Calu3 (cell line): ENCODE measurements at places on chromosomes 6 and 20.

DNA sequence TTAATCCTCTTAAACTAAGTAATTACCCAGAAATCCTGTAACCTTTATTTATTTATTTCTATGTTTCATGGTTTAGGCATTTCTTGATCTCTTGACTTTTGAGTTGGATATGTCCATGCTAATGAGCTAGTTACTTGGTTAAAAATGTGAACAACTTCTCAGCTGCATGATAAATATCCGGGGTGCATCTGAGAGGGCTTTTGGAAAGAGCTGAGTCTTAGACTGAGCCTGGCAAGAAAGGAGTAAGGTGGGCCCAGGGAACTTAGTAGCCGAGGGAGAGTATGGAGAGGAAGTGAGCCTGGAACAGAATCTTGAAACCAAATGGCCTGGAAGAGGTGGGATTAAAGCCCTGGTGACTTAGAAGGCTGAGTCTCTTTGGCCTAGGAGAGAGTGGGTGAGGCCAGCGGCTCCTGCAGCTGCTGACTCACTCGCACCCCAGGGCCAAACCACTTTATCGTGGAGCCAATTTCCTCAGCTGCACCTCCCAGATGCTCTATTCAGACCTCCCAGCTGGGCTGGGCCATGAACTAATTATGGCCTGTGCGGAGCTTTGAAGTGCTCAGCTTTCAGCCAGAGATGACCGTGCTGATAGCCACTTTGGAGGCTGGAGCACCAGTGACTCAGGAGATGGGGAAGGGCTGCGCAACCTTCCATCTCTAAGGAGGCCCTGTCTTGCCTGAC, 19.1 kb downstream of the TGM3 start:
- H3K27ac ChIP-seq = no peak overlapping the region
- DNase-seq = no peak
- H3K27me3 ChIP-seq = peaks cover 24% of the 10 kb centered on the region
- no peaks in the 10 kb centered on the region for H3K36me3 ChIP-seq

DNA sequence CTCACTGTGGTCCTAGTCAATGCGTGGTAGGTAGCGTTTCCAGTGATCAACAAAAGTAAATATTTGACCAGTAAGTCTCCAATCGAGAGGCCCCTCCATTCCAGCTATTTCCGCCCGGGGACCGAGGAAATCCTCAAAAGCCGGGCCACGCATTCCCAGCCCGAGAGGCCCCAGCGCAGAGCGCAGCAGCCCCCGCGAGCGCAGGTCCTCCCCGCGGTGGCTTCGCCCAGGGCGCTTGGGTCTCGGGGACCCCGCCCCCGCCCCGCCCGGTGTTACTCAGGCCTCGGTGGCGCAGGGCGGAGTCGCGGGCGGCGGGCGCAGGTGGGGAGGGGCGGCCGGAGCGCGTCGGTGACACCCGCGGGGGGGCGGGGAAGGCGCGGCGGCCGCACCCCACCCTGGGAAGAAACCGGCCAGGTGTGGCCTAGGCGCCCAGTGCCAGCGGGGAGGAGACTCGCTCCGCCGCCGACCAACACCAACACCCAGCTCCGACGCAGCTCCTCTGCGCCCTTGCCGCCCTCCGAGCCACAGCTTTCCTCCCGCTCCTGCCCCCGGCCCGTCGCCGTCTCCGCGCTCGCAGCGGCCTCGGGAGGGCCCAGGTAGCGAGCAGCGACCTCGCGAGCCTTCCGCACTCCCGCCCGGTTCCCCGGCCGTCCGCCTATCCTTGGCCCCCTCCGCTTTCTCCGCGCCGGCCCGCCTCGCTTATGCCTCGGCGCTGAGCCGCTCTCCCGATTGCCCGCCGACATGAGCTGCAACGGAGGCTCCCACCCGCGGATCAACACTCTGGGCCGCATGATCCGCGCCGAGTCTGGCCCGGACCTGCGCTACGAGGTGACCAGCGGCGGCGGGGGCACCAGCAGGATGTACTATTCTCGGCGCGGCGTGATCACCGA, at the start of gene DSP:
Gene DSP, plus strand, starts transcription at position 497 of the 890 bp plus-strand sequence. Its CDS starts 245 bp downstream, at position 742.
- H3K4me3 ChIP-seq = peak within 1 kb of the TSS; percentile 91
- no peak within 1 kb of the TSS for H3K27ac ChIP-seq
- H3K27me3 ChIP-seq = no peaks in the 10 kb centered on the region
- DNase-seq = peak; percentile 83
- H3K36me3 ChIP-seq = peaks cover 35% of the 10 kb centered on the region

- no peak for DNase-seq
- no peak overlapping the region for H3K27ac ChIP-seq
- H3K4me3 ChIP-seq = no peak overlapping the region
- peaks cover 22% of the 10 kb centered on the region for H3K4me1 ChIP-seq
- H3K36me3 ChIP-seq = no peaks in the 10 kb centered on the region
Observed at GRCh38 chr6:80211286-80211685, 104.8 kb downstream of the BCKDHB start.

GRCh38 chr20:59823491-59824259, 109.8 kb downstream of the SYCP2 start:
- peaks cover 41% of the 10 kb centered on the region for H3K4me1 ChIP-seq
- DNase-seq = no peak
- no peaks in the 10 kb centered on the region for H3K27me3 ChIP-seq
- no peak overlapping the region for H3K4me3 ChIP-seq
- no peak overlapping the region for H3K27ac ChIP-seq
- peaks cover 16% of the 10 kb centered on the region for H3K36me3 ChIP-seq

GRCh38 chr6:112243861-112244827, 10.2 kb downstream of the LAMA4 start:
- H3K4me1 ChIP-seq = peaks cover 47% of the 10 kb centered on the region
- peaks cover 23% of the 10 kb centered on the region for H3K36me3 ChIP-seq
- no peak overlapping the region for H3K4me3 ChIP-seq
- no peaks in the 10 kb centered on the region for H3K27me3 ChIP-seq

- no peak overlapping the region for H3K4me3 ChIP-seq
- H3K4me1 ChIP-seq = peaks cover 27% of the 10 kb centered on the region
- H3K27ac ChIP-seq = no peak overlapping the region
- no peaks in the 10 kb centered on the region for H3K27me3 ChIP-seq
- DNase-seq = no peak
Observed at GRCh38 chr6:106448000-106448426, 87.5 kb downstream of the CRYBG1 start.

GRCh38 chr20:959996-960615, 42.0 kb downstream of the RSPO4 start:
- H3K4me1 ChIP-seq = no peaks in the 10 kb centered on the region
- H3K27me3 ChIP-seq = peaks cover 98% of the 10 kb centered on the region
- H3K36me3 ChIP-seq = no peaks in the 10 kb centered on the region
- H3K4me3 ChIP-seq = no peak overlapping the region

DNA sequence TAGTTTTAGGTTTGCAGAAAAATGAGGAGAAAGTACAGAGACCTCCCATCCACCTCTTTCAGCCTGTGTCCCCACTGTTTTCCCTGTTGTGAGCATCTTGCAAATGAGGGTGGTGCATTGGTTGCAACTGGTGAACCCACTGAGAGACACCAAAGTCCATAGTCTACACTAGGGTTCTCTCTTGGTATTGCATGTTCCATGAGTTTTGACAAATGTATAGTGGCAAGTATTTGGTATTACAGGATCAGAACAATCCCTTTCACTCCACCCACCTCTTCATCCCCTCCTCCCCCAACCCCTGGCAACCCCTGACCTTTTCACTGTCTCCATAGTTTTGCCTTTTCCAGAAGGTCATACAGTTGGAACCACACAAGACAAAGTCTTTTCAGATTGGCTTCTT, 20.1 kb downstream of the ZNF831 start:
- H3K4me3 ChIP-seq = no peak overlapping the region
- H3K27me3 ChIP-seq = peaks cover 92% of the 10 kb centered on the region
- H3K27ac ChIP-seq = no peak overlapping the region
- DNase-seq = no peak
- H3K36me3 ChIP-seq = no peaks in the 10 kb centered on the region
- no peaks in the 10 kb centered on the region for H3K4me1 ChIP-seq

GRCh38 chr6:25017932-25018567, 82.3 kb upstream of the RIPOR2 start:
- no peaks in the 10 kb centered on the region for H3K27me3 ChIP-seq
- H3K36me3 ChIP-seq = no peaks in the 10 kb centered on the region
- peak overlapping the region; percentile 10 for H3K27ac ChIP-seq
- H3K4me3 ChIP-seq = no peak overlapping the region

DNA sequence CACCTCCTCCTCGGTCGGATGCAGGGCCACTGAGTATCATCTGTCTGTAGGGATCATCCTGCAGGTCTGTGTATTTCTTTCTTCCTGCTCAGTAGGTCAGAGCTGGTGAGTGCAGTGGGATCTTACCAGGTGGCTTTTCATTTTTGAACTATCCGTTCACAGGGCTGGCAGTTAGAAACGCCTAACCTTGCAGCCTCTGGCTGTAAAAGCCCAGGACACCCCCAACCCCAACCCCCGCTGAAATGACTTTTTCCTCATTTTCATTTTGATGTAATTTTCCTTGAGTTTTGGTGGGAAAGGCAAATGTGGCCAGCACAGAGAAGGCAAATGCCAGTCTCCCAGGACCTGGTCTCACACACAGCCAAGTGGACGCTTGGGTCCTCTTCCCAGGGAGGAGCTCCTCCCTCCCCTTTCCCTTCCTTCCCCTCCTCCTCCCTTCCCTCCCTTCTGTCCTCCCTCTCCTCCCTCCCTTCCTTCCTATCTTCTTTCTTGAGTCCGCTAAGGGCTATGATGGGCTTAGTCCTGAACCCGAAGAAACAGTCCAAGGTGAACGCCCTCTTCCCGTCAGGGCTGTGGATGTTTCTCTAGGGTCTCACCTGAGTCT, 36.0 kb downstream of the TMEM242 start:
- H3K27ac ChIP-seq = no peak overlapping the region
- H3K4me1 ChIP-seq = no peaks in the 10 kb centered on the region
- no peak overlapping the region for H3K4me3 ChIP-seq
- no peaks in the 10 kb centered on the region for H3K27me3 ChIP-seq
- no peak for DNase-seq

DNA sequence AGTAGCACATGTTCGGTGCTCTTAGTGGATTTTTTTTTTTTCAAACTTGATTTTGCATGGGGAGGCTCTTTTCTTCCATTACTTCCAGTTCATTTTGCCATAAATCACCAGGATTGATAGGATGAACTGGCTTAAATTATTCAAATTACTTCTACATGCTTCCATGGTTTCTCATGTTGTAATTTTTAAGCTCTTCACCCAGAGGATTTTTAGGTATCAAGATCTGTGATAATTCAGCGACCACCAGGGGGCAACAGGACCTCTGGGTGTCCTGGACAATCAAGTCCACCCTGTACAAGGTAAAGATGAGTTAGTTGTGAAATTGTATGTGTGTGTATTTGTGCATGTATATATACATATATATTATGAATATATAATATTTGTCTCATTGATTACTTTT, 4.2 kb upstream of the EPHA7 start:
- H3K36me3 ChIP-seq = peaks cover 10% of the 10 kb centered on the region
- H3K27ac ChIP-seq = no peak overlapping the region
- DNase-seq = peak; percentile 51
- no peak overlapping the region for H3K4me3 ChIP-seq
- no peaks in the 10 kb centered on the region for H3K4me1 ChIP-seq

DNA sequence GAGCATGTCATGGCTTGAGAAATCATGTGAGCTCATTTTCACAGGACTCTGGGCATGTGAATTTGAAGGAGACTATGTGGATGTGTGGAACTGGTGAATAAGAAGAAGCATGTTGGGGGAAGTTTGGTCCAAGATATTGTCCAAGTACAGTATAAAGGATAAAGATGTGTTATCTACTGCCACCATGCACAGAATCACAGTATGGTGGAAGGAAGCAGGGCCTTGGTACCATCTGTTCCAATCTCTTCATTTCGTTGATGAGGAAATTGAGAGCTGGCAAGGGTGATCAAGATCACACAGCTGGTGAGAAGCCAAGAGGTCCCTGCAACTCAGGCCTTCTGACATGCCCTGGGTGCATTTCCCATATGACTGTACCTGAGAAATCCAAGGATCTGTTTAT, 31.5 kb upstream of the RIPOR2 start:
- no peak overlapping the region for H3K27ac ChIP-seq
- no peak overlapping the region for H3K4me3 ChIP-seq
- no peaks in the 10 kb centered on the region for H3K27me3 ChIP-seq
- H3K36me3 ChIP-seq = no peaks in the 10 kb centered on the region
- no peak for DNase-seq

DNA sequence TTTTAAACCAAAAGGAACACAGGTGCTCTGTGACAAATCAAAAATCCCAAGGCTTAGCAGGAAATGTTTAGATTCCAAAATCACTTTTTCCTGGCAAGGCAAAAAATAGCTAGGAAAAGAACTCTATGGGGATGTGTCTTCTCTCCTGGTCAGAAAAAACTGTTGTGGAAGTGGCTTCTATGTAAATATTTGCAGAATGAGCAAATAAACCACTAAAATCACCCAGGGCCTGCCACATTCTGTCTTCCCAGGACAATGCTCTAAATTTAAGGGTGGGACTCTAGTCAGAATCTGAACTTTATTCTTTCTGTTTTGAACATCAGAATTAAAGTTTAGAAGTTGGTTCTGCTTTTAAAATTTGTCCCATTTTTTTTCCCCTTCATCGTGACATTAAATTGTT, 29.3 kb downstream of the GCM1 start:
- no peak for DNase-seq
- peaks cover 57% of the 10 kb centered on the region for H3K4me1 ChIP-seq
- no peaks in the 10 kb centered on the region for H3K27me3 ChIP-seq
- peak overlapping the region; percentile 24 for H3K27ac ChIP-seq

GRCh38 chr20:12886618-12887363, 122.0 kb upstream of the SPTLC3 start:
- H3K27me3 ChIP-seq = peaks cover 13% of the 10 kb centered on the region
- H3K27ac ChIP-seq = no peak overlapping the region
- H3K36me3 ChIP-seq = no peaks in the 10 kb centered on the region
- no peak for DNase-seq
- no peak overlapping the region for H3K4me3 ChIP-seq

DNA sequence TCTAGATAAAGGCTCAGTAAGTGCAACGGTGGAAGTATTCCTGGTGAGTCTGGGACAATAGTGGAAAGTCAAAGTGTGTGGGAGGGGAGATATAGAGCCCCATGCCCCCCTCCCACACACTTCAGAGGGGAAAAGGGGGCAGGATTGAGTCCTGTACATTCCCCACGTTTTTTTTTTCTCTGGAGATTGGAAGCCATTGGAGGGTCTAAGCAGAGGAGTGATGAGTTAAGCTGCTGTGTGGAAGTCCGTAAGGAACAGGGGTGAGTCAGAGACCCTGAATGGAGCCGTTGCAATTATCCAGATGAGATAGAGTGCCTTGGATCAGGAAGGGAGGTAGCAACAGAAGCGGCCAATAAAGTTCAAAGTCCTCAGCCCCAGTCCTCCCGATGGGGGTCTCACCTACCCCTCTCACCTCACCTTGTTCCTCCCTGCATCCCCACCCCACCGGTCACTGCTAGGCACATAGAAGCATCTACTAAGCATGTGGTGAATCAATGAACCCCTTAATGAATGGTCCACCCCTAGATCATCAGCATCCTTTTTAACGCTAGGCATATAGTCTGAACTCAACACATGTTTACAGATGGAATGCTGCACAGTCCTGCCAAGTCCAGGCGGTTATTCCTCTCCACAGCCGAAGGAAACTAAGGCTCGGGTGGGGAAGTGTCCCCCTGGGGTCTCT, 662 bp upstream of the SLC9A8 start:
- H3K27ac ChIP-seq = peak overlapping the region; percentile 44
- peak overlapping the region; percentile 89 for H3K4me3 ChIP-seq
- no peaks in the 10 kb centered on the region for H3K27me3 ChIP-seq
- peaks cover 55% of the 10 kb centered on the region for H3K4me1 ChIP-seq
- peaks cover 40% of the 10 kb centered on the region for H3K36me3 ChIP-seq
- DNase-seq = no peak
